Natural killer cell treated with Interleukin-12 subunit alpha and Interleukin-12 subunit beta and Interleukin-15 and Interleukin-18, amount 100 ng/mL, for 72 hours (primary cell): ENCODE measurements at places on chromosomes 4 and X. TPM values are rescaled to one million over a fixed set of nuclear protein-coding genes. Genes with fewer than 3 reads are reported as not detected.

Gene PWWP3B
- total RNA-seq: not detected

Gene PTTG2
- total RNA-seq: 1.6 TPM

Gene RASSF6
- total RNA-seq: not detected

Gene KLHL2
- total RNA-seq: 80.1 TPM

Gene TLR3
- 1.2 TPM for total RNA-seq

Gene GAGE1
- not detected for total RNA-seq

Gene TMPRSS11A
- total RNA-seq: not detected

Gene VEGFD
- not detected for total RNA-seq

Gene AREG
- 0.95 TPM for total RNA-seq

Gene SLC6A8
- 2.3 TPM for total RNA-seq

Gene UGT2B10
- not detected for total RNA-seq

Gene FGF13
- not detected for total RNA-seq

Gene DMRTC1
- total RNA-seq: not detected

Gene TCEAL4
- total RNA-seq: 4.0 TPM

Gene PPID
- total RNA-seq: 55.6 TPM

Gene TRIML2
- total RNA-seq: not detected

Gene NUDT10
- not detected for total RNA-seq

Gene NPNT
- total RNA-seq: not detected

Gene SNX12
- total RNA-seq: 51.8 TPM

Gene ABLIM2
- total RNA-seq: 0.24 TPM

Gene GAR1
- total RNA-seq: 35.2 TPM

Gene ART3
- 5.4 TPM for total RNA-seq
